ENCODE measurements at places on chromosomes 7 and 10. TPM values are rescaled to one million over a fixed set of nuclear protein-coding genes. Genes with fewer than 3 reads are reported as not detected.

Gene WEE2
- total RNA-seq = not detected

Gene ADAM22
- total RNA-seq = 16.7 TPM

Gene GRID1
- total RNA-seq = 1.4 TPM

GRCh38 chr10:116802474-116802873, 46.8 kb upstream of the ENO4 start:
- DNase-seq = no peak

DNA sequence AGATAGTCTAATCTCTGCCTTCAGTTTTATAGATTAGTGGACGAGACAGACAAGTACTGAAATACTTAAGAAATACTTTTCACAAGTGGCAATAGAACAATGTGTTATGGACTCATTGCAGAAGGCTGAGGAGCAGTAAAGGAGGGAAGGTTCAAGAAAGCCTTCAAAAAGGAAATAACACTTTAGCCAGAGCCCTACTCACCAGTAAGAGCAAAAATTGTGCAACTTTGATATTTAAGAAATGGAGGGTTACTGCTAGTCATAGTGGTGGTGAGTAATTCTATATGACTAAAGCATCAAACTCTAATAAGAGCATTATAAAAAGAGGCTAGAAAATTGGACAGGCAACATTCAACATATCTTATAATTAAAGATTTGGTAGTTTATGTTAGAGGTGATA, 28.8 kb downstream of the PTPN12 start:
- no peak for DNase-seq

GRCh38 chr7:94609561-94609960, 46.4 kb downstream of the SGCE start:
- DNase-seq = no peak

GRCh38 chr7:107372298-107372697, 97.6 kb upstream of the GPR22 start:
- no peak for DNase-seq

- peak; percentile 29 for DNase-seq
Measured at GRCh38 chr7:157228864-157229422, 90.2 kb downstream of the UBE3C start.

All from tongue (tissue), 3 donors.